ENCODE measurements at places on chromosomes 4 and X.
A peak's percentile ranks its signal among the peaks of the same experiment; 100 is the strongest.

GRCh38 chr4:53012738-53013137 lies 150.6 kb downstream of the RASL11B start:
- DNase-seq: no peak

GRCh38 chr4:184420881-184421416 lies 53.4 kb downstream of the IRF2 start:
- peak; percentile 36 for DNase-seq

DNA sequence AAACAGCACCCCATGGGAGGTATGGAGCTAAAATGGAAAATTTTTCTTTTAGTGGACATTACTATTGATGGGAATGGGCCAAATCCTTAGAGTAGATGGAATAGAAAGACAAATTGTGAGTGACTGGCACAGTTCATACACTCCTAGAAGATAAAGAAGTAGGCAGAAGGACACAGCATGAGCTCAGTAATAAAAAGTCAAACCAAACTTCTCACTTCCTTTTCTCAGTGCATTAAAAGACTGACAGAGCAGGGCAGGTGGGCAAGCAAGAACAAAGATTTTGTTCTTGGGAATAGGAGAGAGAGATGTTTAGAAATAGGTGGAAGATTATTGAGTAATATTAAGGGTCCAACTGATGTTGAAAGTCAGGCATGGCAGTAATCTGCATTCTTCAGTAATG lies 132.5 kb downstream of the ATP10D start:
- no peak for DNase-seq

- DNase-seq: no peak
Observed at GRCh38 chr4:22683726-22684125, 9.0 kb upstream of the GBA3 start.

GRCh38 chrX:41381685-41382084 lies 47.7 kb downstream of the DDX3X start:
- no peak for DNase-seq

- DNase-seq: no peak
Observed at GRCh38 chr4:10278071-10278470, 161.5 kb upstream of the WDR1 start.

DNA sequence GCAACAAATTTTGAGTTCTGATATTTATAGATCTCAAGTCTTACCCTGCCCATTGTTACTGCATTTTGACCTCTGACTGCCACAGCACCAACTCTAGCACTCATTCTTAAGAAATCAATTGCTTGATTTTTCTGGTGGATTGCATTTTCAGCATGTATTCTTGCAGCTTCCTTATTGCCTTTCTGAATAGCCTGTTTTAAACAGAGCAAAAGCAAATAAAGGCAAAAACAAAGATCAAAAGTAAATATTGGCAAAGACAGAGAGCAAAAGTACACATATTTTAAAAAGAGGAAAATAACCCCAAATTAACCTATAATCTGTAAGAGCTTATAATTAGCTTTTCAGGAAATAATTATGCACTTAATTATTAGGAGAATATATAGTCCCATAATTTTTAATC lies 129.4 kb upstream of the TENT5D start:
- DNase-seq: no peak

DNA sequence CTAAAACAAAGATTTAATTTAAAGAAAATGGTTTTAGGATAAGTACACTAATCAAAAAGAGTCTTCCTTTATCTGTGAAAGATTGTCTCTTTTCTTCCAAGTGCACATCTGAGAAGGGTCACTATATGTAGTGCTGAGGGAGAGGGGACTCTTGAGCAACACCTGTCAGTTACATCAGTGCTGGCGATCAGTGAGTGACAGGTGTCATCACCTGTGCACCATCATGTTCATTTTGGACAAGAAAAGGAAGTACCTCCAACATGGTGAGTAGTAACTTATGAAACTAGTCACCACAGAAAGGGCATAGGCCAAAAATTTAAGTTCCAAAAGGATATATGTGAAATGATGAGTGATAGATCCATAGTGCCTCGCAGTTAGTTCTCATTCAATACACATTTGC lies 55.7 kb downstream of the MCUB start:
- DNase-seq: peak; percentile 7

- no peak for DNase-seq
Observed at GRCh38 chrX:151543706-151544105, 19.8 kb upstream of the PASD1 start.

GRCh38 chr4:182067828-182068227 lies 175.4 kb upstream of the TENM3 start:
- DNase-seq: no peak

- DNase-seq: no peak
Observed at GRCh38 chr4:752196-752861, 46.7 kb downstream of the PCGF3 start.

- DNase-seq: peak; percentile 44
Observed at GRCh38 chrX:153875391-153876111, 10.4 kb downstream of the L1CAM start.

GRCh38 chr4:96895826-96896225 lies 1055.9 kb downstream of the PDHA2 start:
- DNase-seq: no peak

- DNase-seq: no peak
Observed at GRCh38 chr4:1030031-1030430, 18.6 kb downstream of the FGFRL1 start.

DNA sequence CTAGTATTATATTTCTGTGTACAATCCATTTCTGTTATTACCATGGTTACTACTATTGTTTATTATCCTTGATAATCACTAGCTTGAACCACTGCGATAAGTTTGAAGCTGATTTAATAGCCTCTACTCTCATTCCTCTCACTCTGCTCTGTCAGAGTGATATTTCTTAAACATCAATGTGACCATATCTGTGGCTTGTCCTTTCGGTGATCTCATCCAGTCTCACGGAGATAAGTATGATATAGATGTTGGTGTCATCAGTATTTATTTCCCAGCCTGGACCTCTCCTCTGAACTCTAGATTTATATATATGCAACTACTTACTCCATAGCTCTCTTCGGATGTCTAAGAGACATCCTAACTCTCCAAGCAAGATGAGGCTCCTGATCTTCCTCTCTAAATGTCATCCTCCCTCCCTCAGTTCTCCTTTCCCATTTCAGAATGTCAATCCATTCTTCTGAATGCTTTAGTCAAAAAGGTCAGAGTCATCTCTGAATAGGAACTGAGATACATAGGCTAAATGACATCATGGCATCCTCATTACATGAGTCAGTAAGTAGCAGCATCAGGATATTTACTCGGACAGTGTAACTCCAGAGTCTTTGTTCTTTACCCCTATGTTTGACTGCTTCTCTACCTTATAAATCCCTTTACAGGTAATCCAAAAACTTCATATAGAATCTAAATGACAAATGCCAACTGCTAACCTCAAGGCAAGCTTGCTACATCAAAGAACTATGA lies 129.5 kb downstream of the PACRGL start:
- DNase-seq: no peak

GRCh38 chr4:10403633-10404445 lies 53.4 kb downstream of the ZNF518B start:
- peak; percentile 9 for DNase-seq

- no peak for DNase-seq
Observed at GRCh38 chr4:10981576-10981975, 297.0 kb upstream of the CLNK start.

GRCh38 chr4:48017108-48017571 lies 568 bp downstream of the NIPAL1 start:
- DNase-seq: no peak

DNA sequence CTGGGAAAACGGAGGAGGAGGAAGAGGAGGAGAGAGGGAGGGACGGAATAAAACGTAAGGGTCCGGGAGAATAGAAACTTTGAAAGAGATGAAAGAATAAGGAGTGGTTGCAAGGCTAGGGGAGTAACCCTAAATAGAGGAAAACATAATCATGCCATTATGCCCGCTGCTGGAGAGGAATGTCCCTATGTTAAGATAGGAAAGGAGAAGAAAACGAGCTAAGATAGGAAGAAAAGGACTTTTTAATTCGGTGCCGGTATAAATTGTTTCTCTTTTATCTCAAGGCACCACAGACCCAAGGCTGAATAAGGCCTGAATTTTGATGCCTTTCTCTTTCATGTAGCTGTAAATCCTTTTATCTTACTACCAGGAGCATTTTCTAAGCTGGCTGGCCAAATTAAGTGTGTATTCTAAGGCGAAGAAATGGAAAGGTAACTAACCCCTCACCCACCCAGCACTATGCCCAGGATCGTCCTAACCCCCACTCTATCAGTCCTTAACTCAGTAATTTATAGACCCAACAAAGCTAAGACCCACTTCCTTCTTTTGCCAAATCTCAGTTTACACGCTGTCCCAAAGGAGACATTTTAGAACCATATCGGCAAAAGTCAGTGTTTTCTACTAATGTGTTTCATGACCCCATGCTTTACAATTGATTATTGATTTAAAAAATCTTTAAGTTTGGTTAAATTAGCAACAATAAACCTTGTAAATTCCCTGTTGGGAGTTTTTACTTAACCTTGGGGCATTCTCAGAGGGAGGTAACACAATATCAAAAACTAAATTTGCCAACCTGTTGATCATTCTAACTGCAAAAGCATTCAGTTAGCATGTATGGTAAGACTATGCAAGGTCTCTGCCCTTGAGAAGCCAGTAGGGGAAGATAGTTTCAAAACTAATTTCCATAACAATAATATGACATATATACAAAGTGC lies 1.1 kb upstream of the CUL4B start:
- DNase-seq: peak; percentile 16

- DNase-seq: no peak
Observed at GRCh38 chr4:10164877-10165283, 48.3 kb upstream of the WDR1 start.

GRCh38 chr4:69584135-69584534 lies 55.3 kb downstream of the UGT2A2 start:
- DNase-seq: no peak

- no peak for DNase-seq
Observed at GRCh38 chr4:16123356-16124084, 39.7 kb upstream of the PROM1 start.

DNA sequence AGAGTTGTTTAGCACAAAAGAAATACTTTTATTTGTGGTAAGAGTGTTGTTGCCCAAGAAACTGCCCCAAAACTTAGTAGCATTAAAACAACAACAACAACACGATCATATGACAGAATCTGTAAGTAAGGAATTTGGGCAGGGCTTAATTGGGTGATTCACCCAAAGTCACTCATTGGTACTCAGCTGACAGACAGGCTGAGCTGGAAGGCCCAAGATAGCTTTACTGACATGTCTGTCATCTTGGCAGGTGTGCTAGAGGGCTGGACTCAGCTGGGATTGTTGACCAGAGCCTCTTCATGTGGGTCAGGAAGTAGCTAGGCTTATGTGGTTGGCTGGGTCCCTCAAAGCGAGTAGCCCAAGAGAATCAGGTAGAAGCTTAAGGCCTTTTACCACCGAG lies 52.3 kb downstream of the KIAA0232 start:
- no peak for DNase-seq

GRCh38 chr4:90982813-90983212 lies 855.6 kb downstream of the CCSER1 start:
- DNase-seq: no peak

DNA sequence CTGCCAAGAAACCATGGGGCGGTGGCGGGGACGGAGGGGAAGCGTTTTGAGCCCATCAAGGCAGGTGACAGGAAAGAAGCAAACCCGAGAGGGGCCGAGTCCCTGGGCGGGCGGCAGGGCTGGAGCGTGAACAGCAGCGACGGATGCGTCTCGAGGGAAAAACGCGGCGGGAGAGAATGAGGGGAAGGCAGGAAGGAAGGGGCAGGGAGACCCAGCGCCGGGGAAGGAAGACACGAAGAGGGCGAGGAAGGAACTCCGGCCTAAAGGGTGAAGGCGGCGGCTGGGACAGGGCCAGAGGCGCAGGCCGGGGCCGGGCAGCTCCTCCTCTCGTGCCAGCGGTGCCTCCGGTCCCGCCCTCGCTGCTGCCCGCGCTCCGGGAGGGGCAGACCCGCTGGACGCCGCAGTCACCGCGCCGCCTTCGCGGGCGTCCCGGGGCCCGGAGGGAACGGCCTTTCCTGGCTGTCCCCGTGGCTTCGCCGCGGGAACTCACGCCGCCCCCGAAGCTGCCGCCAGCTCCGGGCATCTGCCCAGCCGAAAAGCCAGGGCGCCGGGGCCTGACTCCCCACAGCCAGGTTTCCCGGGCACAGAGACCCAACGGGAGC lies 751 bp upstream of the RGS12 start:
- peak; percentile 4 for DNase-seq

- DNase-seq: no peak
Observed at GRCh38 chr4:29983890-29984289, 736.3 kb upstream of the PCDH7 start.

- no peak for DNase-seq
Observed at GRCh38 chr4:80393246-80393969, 57.9 kb downstream of the CFAP299 start.

Data from OCI-LY7 (cell line).